ENCODE measurements at places on chromosomes 7 and 10. TPM values are rescaled to one million over a fixed set of nuclear protein-coding genes. Genes with fewer than 3 reads are reported as not detected.

GRCh38 chr10:59894114-59894513 lies 12.2 kb downstream of the CCDC6 start:
- DNase-seq, result no peak

- no peak for DNase-seq
These were observed 8.8 kb downstream of the CYREN start for GRCh38 chr7:135161669-135162068.

- no peak for DNase-seq
These were observed 9.7 kb downstream of the MIOS start for GRCh38 chr7:7576344-7576743.

ZNF117 gene
- polyA plus RNA-seq, result 90.1 TPM

COL17A1 gene
- polyA plus RNA-seq, result 0.63 TPM
